NCI-H1694 treated with DMSO at 0.1 percent for 48 hours (cell line): ENCODE measurements at places on chromosomes 6 and 20.

GRCh38 chr6:125188037-125188436 is 34.5 kb downstream of the TPD52L1 start:
- no peak for DNase-seq

GRCh38 chr6:113522376-113522775 is 334.8 kb upstream of the MARCKS start:
- DNase-seq: no peak

- DNase-seq: no peak
Observed at GRCh38 chr20:48008850-48009515, 223.7 kb upstream of the SULF2 start.

- no peak for DNase-seq
Observed at GRCh38 chr6:82506526-82506925, 142.9 kb downstream of the TPBG start.
